Stimulated activated CD4-positive, alpha-beta T cell treated with anti-CD3 and anti-CD28 coated beads, Interleukin-4, amount 100 ng/mL, for 4 hours (primary cell): ENCODE measurements at places on chromosomes 2 and 18.

GRCh38 chr2:25257032-25257552, 84.6 kb downstream of the DNMT3A start:
- DNase-seq: no peak

GRCh38 chr2:145752091-145752806, 1232.3 kb upstream of the ZEB2 start:
- no peak for DNase-seq

- no peak for DNase-seq
These were observed 18.2 kb downstream of the KIDINS220 start for GRCh38 chr2:8819194-8819593.

DNA sequence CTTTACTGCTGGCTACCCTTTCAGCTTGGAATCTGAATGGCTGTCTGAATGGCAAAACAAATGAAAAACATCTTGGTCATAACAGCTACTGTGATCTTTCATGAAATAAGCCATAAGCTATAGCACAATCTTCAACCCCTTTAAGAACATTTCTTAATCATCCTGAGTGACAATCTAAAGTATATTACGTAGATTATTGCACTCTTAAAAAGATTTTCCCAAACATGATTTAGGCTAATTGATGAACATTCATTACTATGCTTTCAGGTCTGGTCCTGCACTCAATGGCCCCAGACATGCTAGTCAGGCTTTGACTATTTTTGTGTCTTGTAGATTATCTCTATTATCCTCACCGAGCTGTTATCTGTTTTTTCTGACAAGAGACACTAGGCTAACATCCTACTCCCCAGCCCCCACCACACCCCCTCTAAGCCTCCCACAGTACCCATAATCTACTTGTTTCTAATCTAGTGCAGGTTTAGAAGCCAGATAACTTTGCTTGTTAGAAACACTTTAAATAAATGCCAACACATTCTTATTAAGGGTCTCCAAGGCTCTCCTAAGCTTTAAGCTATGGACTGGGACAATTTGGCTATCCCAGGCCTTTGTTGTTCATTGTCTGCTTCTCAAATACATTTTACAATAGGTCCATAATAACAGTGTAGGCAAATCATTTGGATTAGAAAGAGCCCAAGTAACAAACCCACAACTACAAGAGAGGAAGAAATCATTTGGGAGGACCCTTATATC, 4.2 kb downstream of the SMAD2 start:
- no peak for DNase-seq
